Activated T-helper 1 cell treated with Interleukin-2 at 50 U/mL for 16 hours (primary cell): ENCODE measurements at places on chromosomes 6 and 20.

DNA sequence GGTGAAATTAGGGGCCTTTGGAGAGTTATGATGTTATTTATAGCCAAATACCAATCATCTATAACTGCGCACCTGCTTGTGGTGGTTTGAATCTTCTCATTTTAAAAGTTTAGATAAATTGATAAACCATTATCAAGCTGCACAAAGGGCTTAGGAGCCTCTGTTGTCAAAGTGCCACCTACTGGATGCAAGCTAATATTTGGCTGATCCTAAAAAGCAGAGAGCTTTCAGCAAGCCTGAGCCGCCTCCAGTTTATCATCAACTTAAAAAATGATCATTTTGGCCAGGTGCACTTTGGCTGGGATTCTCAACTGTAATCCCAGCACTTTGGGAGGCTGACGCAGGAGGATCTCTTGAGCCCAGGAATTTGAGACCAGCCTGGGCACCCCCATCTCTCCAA, 58.5 kb upstream of the ATXN1 start:
- DNase-seq, result no peak

GRCh38 chr6:101845621-101846020, 452.1 kb downstream of the GRIK2 start:
- DNase-seq, result no peak

DNA sequence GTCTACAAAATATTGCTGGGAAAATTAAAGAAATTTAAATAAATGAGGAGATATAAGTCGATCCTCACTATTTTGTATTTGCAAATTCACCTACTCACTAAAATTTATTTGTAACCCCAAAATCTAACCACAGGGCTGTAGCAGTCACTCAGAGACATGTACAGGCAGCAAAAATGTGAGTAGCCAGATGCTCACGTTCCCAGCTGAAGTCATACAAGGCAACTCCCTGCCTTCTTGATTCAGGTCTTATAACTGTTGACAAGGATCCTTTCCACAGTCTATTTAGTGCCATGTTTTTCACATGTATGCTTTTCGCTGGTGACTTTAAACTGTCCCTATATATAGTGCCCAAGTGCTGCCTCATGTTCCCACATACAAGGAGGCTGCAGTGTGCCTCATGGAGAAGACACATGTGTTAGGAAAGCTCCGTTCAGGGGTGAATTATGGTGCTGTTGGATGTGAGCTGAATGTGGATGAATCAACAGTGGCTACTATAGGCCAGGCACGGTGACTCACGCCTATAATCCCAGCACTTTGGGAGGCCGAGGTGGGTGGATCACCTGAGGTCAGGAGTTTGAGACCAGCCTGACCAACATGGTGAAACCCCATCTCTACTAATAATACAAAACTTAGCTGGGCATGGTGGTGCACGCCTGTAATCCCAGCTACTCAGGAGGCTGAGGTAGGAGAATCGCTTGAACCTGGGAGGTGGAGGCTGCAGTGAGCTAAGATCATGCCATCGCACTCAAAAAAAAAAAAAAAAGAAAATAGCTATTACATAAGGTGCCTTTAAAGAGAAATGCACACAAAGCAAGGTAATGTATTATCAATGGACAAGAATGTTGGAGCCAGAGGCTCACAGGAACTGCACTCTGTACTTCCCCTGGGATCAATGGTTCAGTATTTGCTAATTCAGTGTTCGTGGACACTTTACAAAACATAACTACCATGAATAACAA, 55.3 kb downstream of the STK35 start:
- DNase-seq, result no peak

DNA sequence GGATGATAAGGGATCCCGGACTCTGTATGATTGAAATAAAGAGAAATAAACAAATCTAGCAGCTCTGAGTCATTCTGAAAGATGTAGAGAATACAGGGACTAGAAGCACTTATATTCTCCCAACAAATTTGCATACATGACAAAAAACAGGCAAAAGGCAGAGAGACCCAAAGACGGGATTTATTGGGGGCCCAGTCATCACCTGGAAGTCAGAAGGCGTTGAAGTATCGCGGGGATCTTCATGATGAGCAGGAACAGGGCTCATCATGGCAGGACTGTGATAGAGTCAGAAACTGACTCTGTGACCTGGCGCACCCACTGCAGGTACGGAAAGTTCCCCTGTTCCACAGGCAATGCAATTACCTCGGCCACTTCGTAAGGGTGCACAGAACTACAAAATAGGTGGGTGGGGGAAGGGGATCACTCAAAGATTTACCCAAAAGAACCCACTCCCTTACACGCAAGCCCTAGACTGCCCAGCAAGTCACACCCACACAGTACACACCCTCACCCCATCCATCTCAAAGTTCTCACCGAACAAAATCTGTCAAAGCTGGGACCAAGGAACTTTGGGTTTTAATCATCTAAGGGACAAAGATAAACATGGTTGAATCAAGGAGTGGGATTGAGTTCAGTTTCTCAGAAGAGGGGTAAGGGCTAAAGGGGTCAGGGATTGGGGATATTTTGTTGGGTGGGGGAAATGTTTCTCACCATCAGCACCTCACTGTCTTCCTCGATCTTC, 1.4 kb downstream of the CUTA start:
- DNase-seq, result no peak

- no peak for DNase-seq
Measured at GRCh38 chr20:61728786-61729770, 336.6 kb downstream of the TAF4 start.

- no peak for DNase-seq
Measured at GRCh38 chr6:90083891-90084290, 189.6 kb downstream of the GJA10 start.

DNA sequence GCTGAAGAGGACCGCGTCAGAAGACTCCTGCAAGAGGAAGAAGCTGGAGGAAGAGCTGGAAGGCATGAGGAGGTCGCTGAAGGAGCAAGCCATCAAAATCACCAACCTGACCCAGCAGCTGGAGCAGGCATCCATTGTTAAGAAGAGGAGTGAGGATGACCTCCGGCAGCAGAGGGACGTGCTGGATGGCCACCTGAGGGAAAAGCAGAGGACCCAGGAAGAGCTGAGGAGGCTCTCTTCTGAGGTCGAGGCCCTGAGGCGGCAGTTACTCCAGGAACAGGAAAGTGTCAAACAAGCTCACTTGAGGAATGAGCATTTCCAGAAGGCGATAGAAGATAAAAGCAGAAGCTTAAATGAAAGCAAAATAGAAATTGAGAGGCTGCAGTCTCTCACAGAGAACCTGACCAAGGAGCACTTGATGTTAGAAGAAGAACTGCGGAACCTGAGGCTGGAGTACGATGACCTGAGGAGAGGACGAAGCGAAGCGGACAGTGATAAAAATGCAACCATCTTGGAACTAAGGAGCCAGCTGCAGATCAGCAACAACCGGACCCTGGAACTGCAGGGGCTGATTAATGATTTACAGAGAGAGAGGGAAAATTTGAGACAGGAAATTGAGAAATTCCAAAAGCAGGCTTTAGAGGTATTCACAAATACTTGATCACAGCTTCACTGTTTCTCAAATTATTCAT, 8.9 kb upstream of the SNRNP48 start:
- no peak for DNase-seq

- no peak for DNase-seq
Measured at GRCh38 chr6:151326116-151326825, 65.1 kb downstream of the ZBTB2 start.

- no peak for DNase-seq
Measured at GRCh38 chr20:17648791-17649730, 33.0 kb downstream of the RRBP1 start.

DNA sequence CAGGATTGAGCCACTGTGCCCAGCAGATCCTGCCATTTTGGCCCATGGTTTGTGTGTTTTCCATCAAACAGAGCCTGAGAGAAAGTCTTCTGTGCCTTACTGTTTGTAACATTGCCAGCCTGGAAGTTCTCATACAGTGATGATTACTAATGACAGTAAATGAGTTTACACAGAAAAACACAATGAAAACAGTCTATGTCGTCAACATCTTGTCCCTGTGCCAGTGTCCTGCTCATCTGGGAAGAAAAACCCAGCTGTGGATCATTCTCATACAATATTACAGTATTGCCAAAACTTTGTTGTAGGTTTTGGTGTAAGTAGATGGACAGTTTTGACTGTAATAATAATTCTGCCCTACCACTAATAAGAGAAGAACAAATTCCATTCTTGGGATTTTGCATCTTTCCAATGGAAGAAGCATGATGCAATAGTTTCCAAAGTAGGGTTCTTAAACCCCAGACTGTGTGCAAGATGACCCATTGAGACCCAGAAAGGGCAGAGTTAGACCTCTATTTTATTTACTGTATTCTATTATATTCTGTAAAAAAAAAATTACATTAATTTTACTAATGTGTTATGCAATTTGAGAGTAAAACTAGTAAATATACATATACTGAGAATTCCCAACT, 135.0 kb upstream of the JARID2 start:
- DNase-seq, result no peak

- no peak for DNase-seq
Measured at GRCh38 chr6:158688860-158689259, 39.0 kb downstream of the SYTL3 start.

GRCh38 chr6:135227349-135227748, 46.2 kb downstream of the MYB start:
- DNase-seq, result no peak

DNA sequence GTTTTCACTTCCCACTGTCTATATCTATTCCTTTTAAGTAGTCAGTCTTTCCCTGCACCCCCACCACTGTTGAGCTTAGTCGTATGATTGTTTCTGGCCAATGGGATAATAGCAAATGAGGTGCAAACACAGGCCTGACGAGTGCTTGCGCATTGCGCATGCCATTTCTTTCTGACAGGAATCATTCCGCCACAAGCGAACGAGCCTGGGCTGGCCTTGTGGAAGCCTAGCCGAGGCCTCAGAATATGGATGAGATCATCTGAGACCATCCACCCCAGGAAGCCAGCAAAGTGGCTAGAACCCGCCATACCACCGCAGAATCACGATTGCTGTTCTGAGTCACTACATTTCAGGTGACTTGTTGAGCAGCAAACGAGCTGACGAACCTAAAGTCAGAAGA, 52.2 kb upstream of the PRL start:
- DNase-seq, result no peak

GRCh38 chr6:166910601-166911000, 45.7 kb downstream of the RNASET2 start:
- DNase-seq, result no peak

GRCh38 chr6:129593233-129593564, 116.8 kb downstream of the ARHGAP18 start:
- no peak for DNase-seq

GRCh38 chr6:118523216-118523615, 24.9 kb upstream of the PLN start:
- DNase-seq, result no peak
